ENCODE measurements at places on chromosomes 16 and 17.

GRCh38 chr16:48497129-48497528, 111.9 kb upstream of the SIAH1 start:
- no peak for DNase-seq

- no peak for DNase-seq
Measured at GRCh38 chr16:87562201-87562600, 40.1 kb upstream of the JPH3 start.

DNA sequence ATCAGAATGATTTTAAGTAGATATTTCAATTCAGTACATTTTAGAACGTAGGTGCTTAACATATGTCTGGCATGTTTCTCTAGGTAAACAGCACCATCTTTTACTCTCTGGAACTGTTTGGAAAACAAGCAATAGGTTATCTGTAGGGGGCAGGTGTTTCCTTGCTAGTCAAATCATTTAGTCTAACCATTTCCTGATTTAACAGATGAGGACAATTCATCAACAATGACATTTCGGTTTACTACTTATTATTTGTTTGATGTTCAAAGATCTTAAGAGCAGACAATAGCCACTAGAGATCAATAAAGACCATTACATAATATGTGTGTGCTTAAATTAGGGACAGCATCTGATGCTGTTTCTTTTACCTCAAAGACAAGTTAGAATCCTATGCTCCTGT, 173.1 kb downstream of the CEP112 start:
- DNase-seq, result no peak

- no peak for DNase-seq
Measured at GRCh38 chr17:55454906-55455474, 33.4 kb upstream of the MMD start.

DNA sequence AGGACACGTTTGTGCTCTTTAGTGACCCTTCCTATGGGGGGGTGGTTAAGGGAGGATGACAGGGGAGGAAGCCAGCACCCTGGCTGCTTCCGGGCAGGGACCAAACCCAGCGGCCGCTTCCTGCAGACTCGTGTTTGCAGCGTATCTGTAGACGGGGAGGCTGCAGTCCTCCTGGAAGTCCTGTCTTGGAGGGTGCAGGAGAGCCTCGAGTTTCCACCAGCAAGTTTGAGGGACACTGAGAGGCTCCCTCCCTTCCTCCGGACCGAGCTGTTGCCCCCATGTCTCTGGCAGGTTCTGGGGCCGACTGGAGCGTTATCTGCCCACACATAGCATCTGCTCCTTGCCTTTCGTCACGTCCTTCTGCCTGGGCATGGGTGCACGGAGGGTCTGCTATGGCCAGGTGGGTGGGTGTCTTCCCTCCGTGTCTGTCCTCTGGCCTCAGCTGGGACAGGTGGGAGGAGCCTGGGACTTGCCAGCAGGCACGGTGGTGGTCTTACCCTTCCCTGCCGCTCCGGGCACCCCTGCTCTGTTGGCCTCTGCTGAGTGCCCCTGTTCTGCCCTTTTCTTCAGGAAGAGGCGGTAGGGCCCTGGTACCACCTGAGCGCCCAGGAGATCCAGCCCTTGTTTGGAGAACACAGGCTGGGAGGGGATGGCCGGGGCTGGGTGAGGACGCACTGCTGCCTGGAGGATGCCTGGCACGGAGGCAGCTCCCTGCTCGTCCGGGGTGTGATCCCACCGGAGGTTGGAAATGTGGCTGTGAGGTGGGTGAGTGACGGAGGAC, 8.8 kb downstream of the ENGASE start:
- no peak for DNase-seq

- DNase-seq, result no peak
Measured at GRCh38 chr16:64392456-64392855, 729.4 kb downstream of the CDH11 start.

GRCh38 chr16:83215406-83216001, 588.7 kb downstream of the CDH13 start:
- DNase-seq, result no peak

- no peak for DNase-seq
Measured at GRCh38 chr16:2856061-2856670, 1.8 kb downstream of the PRSS22 start.

DNA sequence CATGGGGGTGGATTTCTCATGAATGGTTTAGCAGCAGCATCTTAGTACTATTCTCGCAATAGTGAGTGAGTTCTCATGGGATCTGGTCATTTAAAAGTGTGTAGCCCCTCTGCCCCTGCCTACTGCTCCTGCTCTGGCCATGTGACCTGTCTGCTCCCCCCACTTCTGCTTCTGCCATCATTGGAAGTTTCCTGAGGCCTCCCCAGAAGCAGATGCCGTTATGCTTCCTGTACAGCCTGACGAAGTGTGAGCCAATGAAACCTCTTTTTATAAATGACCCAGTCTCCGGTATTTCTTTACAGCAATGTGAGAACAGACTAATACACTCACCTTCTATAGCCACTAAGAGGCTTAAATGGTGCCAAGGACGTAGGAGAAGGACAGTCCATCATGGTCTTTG, 51.5 kb downstream of the NOL11 start:
- DNase-seq, result no peak

GRCh38 chr16:7372095-7372494, 39.5 kb downstream of the RBFOX1 start:
- no peak for DNase-seq

GRCh38 chr16:1355591-1355990, 3.9 kb downstream of the GNPTG start:
- DNase-seq, result no peak

GRCh38 chr16:67034487-67034886, 5.5 kb downstream of the CBFB start:
- DNase-seq, result no peak

DNA sequence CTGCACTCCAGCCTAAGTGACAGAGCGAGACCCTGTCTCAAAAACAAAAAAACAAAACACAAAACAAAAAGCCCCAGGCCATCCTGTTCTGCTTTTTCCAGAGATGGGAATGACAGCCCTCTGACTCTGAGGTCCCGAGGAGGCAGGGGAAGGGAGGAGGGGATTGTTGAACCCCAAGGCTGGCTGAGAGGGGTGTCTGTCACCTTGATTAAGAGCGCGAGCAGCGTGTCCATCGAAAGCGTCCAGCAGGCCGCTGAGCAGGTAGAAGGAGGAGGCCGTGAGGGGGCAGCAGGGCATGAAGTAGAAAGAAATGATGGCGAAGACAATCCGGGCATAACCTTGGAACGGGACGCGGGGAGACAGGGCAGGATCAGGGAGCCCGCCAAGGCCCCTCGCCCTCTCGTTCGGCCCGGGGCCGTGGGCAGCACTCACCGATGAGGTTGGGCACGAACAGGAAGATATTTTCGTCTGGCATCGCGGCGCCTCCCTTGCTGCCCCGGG, 593 bp downstream of the CDIPT start:
- no peak for DNase-seq

DNA sequence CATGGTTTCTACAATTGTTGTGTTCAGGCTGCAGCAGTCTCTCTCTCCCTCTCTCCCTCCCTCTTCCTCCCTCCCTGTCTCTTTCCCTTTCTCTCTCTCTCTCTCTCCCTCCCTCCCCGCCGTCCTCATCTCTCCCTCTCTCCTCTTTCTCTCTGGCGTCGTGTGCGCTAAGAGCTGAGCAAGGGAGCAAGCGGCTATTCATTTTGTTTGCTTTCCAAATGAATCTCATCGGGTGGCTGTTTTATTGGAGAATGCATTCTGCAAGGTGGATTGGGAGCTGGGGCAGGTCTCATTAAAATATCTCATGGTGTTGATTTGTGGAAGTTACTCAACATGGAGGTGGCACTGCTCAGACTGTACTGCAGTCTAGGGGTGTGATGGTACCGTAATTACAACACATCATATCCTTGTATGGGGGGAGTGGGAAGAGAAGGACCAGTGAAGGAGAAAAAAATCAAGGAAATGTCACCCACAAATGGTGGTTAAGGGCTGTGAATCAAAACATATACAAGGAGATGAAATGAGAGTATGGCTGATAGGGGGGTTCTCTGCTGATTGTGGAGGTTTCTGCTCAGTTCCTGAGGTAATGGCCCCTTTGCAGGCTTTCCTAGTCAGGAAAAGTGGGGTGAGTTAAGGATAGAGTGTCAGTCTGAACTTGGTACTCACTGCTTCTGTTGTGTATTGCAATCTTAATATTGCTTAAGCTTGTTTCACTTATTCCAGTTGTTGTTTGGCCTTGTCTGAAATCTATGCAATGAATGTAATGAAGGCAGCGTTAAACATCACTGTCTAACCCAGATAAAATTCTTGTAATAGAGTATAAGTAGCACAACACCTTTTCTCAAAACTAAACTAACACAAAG, 2.7 kb downstream of the MSL1 start:
- no peak for DNase-seq

GRCh38 chr17:39835038-39835786, 28.9 kb downstream of the IKZF3 start:
- DNase-seq, result no peak

DNA sequence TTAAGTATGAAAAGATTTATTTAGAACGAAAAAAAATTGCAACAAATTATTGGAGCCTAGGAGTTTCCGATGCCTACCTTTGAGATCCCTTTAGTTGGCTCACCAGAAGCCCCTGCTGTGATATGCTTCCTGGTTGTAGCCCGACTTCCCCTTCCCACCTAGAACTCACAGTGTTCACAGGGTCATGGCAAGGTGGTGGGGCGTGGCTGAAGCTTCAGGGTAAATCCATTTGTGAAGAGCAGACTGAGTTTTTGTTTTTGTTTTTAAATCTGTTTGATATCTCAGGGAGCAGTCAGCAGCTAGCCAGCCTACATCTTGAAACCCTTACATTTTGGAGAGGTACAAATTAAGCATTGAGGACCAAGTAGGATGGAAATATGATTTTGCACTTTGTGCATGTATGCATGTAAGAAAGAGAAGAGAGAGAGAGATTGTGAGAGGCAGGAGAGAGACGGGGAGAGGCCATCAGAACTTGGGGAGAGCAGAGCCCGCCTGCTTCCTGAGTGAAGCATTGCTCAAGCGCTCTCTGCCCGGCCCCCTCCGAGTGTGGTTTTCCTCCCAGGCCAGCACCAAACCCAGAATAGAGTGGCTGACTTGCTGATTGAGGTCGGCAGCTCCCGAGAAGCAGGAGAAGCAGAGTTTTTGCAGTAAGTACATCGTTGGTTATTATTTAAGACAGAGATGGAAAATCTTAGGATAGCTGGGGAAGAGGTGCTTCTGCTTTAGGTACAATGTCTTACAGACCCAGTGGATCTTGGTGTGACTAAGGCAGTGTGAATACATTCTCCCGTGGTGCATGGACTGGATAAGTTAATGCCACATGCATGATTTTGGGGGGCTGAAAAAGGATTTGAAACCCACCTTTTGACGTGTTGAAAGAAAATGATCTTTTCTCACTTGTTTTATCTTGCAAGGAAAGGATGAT, 64.2 kb downstream of the SPECC1 start:
- peak; percentile 56 for DNase-seq

DNA sequence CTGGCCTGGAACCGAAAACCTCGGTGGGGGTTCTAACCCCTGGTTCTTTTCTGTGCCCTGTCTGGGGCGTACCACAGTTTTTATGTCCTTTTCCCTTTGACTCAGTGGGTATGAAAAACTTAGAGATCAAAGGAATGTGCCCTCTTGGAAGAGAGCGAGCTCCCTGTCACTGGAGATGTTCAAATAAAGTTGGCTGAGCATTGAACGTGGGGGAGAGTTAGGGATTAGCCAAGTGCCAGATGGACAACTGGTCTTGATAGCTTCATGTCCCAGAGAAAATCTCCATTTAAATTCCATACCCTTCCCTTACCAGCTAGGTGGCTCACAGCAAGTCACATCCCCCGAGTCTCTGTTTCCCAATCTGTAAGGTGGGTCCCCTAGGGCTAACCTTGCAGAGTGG, 9.5 kb downstream of the ADGRG1 start:
- DNase-seq, result no peak

DNA sequence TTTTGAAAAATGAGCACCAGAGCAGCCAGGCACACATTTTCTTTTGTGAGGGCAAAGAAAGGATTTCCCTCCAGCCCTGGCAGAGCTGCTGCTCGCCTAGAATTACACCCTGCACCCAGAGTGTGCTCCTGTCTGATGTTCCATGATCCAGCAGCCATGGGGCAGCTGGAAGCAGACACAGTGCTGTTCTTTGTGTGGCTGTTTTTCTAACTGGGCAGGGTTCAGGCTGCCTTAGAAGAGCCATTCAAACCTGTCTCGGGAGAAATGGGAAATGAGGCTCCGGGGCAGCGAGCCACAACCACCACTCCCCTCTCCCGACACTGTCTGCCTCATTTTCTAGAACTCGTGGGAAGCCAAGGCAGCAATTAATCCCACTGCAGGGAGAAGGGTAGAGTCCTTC, 28.9 kb downstream of the LITAF start:
- DNase-seq, result no peak

- DNase-seq, result no peak
Measured at GRCh38 chr16:81174644-81175324, 63.7 kb upstream of the BCO1 start.

GRCh38 chr17:7838090-7839075, 4.4 kb downstream of the KDM6B start:
- DNase-seq, result no peak

DNA sequence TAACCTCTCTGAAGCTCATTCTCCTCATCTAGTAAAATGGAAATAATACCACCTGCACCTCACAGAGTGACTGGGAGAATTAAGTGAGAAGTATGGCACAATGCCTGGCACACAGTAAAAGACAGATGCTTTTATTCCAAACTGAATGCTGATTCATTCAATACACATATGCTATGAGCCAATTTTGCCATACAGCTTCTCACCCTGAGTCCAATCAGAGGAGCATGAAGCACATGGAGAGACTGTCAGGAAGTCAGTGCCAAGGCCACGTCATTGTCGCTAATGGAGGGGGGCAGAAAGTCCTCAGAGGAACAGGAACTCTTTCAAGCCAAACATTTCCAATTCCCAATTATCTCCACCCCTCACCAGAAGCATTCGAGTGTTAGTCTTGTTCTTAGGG, 11.6 kb downstream of the MKS1 start:
- DNase-seq, result no peak

- no peak for DNase-seq
Measured at GRCh38 chr16:57868913-57869520, 66.7 kb upstream of the KIFC3 start.

DNA sequence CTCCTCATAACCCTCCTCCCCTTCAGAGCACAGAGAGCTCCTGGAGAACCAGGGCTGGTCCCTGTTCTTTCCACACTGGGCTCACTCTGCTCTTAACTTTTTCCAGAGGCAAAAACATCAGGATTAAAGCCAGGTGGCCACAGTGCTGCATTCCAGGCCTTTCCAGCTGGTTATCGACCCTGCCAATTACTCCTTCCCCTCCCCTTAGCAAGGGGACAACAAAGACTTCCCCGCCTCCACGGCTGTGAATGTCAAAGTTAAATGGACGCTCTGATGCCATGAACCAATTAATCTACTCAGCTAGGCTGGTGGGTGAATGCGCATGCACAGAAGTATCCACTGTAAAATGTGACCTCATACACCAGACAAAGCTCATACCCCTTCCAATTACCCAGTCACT, 23.1 kb downstream of the ACLY start:
- DNase-seq, result no peak

All from SIG-M5 (cell line).